CD4-positive, alpha-beta T cell treated with Interleukin-12 subunit alpha and Interleukin-12 subunit beta, for 1 hour (primary cell): ENCODE measurements at places on chromosomes 13 and 19.

- no peak for DNase-seq
These were observed 38.6 kb downstream of the LYL1 start for GRCh38 chr19:13064092-13064489.

- no peak for DNase-seq
These were observed 6.6 kb downstream of the SLITRK5 start for GRCh38 chr13:87677496-87678371.

DNA sequence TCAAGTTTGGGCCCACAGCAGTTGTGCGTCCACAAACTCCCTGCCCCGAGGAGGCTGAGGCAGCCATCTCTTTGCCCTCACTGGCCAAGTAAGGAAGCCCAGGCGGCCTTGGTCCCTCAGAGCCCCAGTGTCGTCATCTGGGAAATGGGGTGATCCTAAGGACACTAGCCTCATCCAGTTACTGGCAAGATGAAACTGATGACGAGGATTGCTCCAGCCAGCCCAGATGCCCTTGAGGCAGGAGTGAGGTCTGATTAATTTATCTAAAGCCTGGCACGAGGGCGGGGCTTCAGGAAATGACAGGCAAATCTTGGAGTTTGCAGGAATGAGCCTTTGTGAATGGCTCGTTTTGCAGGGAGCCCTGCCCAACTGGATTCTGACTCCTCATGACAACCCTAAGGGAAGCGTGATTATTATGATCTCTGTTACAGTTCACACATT lies 5.6 kb downstream of the LIPE start:
- no peak for DNase-seq

GRCh38 chr13:26923824-26924605 lies 163.4 kb upstream of the GPR12 start:
- no peak for DNase-seq

- DNase-seq = no peak
These were observed 481.4 kb downstream of the COG6 start for GRCh38 chr13:40136896-40137295.

- no peak for DNase-seq
These were observed 11.6 kb downstream of the BTBD2 start for GRCh38 chr19:2003874-2004273.

GRCh38 chr19:30326393-30326710 lies 45.8 kb upstream of the ZNF536 start:
- no peak for DNase-seq
